CD4-positive, alpha-beta T cell treated with Interleukin-12 subunit alpha and Interleukin-12 subunit beta, for 1 hour (primary cell): ENCODE measurements at places on chromosomes 16 and 17.
A peak's percentile ranks its signal among the peaks of the same experiment; 100 is the strongest.

DNA sequence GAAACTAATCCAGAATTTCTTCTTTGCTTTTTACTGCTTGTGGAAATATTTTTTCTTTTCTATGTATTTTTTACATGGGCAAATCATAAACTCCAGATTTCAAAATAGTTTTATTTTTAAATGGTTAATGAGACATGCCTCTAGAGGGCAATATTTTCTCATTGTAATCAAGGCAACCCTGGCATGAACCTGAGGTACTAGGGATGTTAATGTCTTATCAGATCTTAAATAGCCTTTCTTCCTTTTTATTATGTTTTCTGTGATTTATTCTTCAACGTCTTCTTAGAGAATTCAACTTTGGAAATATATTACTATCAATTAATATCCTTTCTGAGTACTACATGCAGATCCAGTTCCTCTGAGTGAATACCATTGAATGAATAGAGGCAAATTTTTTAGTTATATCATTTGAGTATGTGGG, 324.7 kb downstream of the BCAS3 start:
- DNase-seq = peak; percentile 33

- no peak for DNase-seq
Observed at GRCh38 chr16:4433228-4433627, 7.6 kb downstream of the DNAJA3 start.

GRCh38 chr17:9865586-9865985, 39.5 kb downstream of the RCVRN start:
- no peak for DNase-seq

DNA sequence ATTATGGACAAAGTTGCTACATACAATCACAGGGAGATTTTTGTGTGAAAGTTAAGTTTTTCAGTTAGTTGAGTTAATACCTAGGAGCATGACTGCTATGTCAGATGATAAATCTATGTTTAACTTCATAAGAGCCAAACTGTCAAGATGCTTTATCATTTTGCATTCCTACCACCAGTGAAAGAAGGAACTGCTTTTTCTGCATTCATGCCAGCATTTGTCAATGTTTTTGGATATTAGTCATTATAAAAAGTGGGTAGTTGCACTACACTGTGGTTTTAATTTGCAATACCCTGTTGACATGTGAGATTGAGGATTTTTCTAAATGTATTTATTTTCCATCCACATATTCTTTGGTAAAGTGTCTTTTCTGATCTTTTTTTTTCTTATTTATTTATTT, 434.0 kb upstream of the MON1B start:
- no peak for DNase-seq

DNA sequence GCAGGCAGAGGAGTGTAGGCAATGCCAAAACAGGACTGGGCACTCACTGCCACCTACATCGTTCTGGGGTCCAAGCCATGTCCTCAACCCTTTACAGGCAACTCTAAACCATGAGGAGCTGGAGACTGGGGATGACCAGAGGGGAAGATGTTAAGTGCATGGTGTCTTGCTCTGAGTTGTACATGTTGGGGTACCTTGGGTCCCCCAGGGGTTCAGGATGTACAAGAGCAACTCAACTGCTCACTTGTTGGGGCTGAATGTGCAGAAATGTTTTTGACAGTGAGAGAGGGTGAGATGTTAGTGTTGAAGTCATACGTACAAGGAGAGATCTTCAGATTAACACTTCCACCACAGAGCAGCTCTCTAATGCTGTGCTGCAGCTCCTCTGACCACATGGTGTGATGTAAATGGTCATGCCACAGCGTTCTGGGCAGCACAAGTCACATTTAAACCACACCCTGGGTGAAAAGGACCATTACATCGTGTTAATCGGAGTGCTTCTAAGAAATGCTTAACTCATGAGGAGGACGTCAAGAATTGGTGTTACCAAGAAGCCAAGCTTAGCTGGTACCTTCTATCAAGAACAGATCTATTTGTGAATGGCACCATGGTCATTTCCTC, 2.4 kb downstream of the CCL18 start:
- DNase-seq = peak; percentile 60

DNA sequence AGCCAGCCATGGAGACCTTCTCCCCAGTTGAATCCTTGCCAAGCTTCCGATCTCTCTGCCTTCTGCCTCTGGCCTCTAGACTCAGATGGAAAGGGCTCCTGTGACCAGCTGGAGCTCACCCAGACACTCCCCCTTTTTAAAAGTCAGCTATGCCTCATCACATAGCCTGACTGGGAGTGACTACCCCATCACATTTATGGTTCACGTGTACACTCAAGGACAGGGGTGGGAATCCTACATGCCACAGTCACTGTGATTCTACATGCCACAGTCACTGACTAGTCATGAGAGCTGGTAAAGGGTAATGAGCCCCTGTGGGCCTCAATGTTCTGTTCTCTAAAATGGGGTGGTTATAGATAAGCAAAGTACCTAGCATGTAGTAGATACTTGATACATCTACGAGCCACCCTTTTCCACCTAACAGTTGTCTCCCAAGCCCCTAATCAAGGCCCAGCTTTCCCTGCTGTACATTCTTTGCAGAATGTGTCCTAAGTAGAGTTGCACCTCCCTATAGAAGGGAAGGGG, 85.1 kb downstream of the RGS9 start:
- DNase-seq = no peak

DNA sequence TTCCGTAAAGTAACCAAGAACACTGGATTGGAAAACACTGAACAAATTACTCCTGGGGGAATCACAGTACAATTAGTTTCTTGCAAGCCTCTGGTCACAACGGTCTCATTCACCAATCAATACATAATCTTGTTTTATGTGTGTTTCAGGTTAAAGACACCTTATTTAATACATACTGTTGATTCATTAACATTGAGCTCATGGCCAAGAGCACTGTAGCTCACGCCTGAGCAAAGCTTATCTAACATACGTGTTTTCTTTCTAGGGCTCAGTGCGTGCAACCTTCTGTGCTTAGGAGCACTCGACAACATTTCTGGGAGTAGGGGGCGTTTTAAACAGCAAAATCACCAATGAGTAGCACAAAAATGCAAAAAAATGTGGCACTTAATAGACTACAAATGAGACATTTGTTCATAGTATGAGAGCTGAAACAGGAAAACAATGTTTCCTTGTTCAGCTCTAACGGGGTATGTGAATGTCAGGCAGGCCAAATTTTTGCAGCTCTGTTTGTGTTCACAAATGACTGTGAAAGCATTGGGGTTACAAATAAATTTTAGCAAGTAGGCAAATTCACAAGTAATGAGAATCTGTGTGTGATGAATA, 206.2 kb downstream of the CNTNAP4 start:
- no peak for DNase-seq

DNA sequence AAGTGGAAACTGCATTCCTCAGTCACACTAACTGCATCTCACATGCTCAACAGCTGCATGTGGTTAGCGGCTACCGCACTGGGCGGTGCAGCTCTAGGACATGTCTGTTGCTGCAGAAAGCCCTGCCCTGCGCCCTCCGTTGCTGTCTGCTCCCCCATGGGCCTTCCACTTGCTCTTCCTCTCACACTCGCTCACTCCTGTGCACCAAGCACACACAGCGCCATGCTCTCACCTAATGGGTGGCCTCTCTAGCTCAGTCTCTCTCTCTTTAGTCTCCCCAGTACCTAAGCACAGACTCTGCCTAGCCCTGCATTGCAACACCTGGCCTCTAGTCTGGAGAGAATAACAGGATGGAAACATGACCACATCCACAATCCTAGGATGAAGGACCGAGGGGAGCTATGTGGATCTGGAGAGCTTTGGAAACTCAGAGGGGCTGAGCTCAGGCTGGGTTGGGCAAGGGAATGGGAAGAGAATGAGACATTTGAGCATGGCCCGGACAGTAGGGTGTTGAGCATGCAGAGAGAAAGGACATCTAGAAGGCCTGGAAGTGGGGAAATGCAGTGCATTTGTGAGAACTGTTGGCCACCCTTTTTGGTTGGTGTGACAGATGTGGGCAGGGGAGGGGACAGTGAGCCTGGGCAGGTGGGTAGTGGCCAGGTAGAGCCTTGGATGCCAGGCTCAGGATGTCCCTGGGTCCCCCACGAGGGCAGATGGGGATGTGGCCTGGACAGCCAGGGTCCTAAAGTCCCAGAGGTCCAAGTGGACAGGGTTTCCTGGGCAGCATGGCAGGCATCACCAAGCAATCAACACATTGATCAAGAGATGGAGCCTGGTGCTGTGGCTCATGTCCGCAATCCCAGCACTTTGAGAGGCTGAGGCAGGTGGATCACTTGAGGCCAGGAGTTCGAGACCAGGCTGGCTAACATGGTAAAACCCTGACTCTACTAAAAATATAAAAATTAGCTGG, 16.1 kb downstream of the SGCA start:
- no peak for DNase-seq

- no peak for DNase-seq
Observed at GRCh38 chr16:54677308-54677950, 253.2 kb upstream of the IRX5 start.

- DNase-seq = no peak
Observed at GRCh38 chr17:33126086-33126485, 134.4 kb downstream of the SPACA3 start.

DNA sequence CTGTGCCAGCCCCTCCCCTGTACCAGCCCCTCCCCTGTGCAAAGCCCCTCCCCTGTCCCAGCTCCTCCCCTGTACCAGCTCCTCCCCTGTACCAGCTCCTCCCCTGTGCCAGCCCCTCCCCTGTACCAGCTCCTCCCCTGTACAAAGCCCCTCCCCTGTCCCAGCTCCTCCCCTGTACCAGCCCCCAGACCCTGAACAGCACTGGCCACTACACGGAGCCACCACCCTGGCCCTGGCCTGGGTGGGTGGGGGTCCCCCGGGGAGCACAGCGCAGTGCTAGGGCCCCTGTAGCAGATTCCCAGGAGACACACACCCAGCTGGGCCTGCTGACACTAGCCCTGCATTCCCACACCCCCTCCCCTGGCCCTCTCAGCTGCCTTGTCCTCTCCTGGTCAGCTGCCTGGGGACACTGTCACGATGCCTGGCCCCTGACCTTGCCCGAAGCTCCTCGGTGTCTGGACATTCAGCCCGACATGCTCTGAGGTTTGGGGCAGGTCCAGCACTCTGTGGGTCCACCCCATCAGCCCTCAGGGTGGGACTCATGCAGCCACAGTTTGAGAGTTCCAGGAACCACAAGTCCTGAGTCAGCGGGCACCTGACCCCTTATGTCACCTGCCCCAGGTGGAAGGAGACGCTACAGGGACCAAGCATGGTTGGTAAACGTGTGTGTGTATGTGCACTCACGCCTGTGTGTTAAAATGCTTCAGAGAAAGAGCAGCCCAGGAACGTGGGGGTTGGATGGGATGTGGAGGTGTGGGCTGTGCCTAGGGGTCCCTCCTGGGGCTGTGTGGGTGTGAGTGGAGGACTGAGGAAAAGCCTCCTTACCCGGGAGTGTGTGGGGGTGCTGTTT, 114.2 kb downstream of the METRNL start:
- DNase-seq = no peak

- DNase-seq = no peak
Observed at GRCh38 chr17:45425125-45425983, 7.3 kb downstream of the ARHGAP27 start.

DNA sequence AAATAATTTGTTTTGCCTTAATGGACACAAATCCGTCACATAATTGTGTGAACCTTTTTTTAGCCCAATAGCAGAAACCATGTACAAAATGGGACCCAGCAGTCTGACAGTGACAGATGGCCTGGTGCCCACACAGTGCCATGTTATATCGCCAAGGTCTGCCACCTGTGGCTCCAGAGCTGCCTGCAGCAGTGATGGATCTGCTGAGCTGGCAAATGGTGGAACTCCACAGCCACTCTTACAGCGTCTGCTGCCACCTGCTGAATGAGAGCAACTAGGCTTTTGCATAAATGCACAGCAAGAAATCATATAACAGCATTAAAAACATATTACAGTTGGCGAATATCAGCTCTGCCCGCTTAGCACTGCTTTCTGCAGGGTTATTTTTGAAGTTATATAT, 59.4 kb downstream of the NUP93 start:
- DNase-seq = peak; percentile 19

GRCh38 chr16:81997738-81998137, 13.5 kb downstream of the SDR42E1 start:
- DNase-seq = no peak

DNA sequence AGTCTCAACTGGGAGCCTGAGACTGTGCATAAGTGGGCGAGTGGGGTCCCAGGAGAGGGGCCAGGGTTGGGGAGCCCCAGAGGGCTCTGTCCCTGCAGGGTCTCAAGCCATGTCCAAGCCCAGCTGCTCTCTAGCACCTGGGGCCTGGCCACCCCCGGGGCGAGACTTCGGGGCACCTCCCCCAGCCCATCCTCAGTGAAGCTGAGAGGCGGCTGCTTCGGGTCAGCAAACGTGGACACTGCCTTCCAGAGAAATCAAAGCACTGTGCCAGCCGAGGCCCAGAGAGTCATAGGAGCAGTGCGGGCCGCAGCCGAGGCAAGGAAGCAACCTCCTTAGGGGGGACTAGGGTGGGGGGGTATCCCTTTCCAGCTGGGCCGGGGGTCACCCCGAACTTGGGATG, 77.5 kb downstream of the ENGASE start:
- no peak for DNase-seq
